ENCODE measurements at places on chromosomes 3 and 15.

DNA sequence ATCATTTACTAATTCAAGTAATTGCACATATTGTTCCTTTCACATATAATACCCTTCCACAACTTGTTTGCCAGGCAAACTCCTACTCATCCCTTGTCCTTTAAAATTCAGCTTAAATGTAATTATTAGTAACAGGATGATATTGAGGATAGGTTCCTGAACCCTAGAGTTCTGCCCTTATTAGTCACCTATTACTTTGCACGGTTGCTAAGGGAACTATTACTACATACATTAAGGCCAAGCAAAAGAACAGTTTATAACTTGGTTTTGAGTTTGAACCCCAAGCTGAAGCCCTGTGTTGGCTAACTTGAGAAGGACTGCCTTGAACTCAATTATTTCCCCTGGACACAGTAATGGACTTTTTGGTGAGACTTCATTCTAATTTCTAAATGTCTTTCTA lies 529.7 kb downstream of the IGSF11 start:
- no peak for DNase-seq

- no peak for DNase-seq
Observed at GRCh38 chr15:38192496-38192895, 60.1 kb upstream of the SPRED1 start.

- DNase-seq, result no peak
Observed at GRCh38 chr3:61181874-61182273, 69.4 kb downstream of the FHIT start.

DNA sequence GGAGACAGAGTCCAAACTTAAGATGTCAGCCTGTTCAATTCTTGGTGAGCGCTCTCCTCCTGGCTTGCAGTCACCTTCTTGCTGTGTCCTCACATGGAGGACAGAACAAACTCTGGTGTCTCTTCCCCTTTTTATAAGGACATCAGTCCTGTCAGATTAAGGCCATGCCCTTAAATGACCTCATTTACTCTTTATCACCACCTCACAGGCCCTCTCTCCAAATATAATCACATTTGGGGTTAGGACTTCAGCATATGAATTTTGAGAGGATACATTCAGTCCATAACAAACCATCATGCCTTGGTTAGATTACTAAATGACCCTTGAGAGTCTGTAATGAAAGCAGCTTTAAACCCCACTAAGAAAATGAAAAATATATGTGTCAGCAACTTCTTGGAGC lies 175.2 kb downstream of the TAFA4 start:
- no peak for DNase-seq

- DNase-seq, result no peak
Observed at GRCh38 chr3:139559541-139559940, 20.0 kb upstream of the RBP1 start.

DNA sequence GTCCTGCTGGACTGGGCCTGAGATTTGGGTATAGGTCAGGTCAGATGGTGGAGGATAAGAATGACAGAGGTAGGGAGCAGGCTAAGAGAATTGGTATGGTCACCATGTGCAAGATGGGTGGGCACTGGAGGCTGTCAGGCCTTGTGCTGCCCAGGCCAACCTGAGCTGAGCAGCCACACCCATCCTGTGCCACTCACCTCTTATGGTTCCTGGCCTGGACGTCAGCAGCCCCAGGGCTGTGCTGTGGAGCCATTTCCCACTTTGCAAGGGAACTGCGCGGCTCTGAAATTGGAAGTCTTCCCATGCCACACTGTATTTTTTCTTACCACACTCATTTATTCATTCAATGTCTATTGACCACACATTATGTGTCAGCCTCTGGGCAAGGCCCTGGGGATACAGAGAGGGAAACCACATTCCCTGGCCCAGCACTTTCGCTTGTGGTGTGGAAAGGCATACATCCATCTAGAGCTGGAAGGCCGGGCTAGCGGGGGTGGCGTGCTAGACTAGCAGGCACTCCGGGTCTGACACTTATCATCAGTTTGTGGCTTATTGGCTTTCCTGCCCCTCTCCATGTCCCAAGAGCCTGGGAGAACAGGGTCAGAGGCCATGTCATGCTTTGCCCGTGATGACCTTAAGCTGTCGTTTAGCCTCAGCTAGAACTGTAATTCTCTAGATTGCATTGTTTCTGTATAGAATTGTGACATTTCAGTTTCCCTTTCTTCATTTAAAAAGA lies 51.1 kb upstream of the POLG start:
- DNase-seq, result no peak

- no peak for DNase-seq
Observed at GRCh38 chr3:10848261-10848660, 32.2 kb downstream of the SLC6A11 start.

- DNase-seq, result no peak
Observed at GRCh38 chr3:7504886-7505775, 644.2 kb downstream of the GRM7 start.

GRCh38 chr3:131738095-131738494 lies 235.3 kb upstream of the MRPL3 start:
- no peak for DNase-seq

DNA sequence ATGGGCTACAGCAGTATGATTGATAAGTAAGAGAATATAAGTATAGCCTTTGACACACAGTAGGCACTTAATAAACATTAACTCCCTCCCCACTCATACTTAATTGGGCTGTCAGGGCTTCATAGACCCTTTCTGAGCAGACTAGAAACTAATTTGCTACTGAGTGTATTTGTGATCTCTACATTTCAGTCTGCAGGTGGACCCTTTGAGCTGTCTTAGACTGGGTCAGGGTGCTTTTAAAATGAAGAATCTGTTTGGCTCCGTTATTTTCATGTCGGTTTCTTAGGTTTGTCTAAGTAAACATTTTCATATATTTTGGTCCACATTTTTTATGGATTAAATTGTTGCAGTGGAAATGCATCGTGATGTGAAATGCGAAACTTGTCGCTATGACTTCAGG lies 50.3 kb upstream of the SELENOK start:
- no peak for DNase-seq

DNA sequence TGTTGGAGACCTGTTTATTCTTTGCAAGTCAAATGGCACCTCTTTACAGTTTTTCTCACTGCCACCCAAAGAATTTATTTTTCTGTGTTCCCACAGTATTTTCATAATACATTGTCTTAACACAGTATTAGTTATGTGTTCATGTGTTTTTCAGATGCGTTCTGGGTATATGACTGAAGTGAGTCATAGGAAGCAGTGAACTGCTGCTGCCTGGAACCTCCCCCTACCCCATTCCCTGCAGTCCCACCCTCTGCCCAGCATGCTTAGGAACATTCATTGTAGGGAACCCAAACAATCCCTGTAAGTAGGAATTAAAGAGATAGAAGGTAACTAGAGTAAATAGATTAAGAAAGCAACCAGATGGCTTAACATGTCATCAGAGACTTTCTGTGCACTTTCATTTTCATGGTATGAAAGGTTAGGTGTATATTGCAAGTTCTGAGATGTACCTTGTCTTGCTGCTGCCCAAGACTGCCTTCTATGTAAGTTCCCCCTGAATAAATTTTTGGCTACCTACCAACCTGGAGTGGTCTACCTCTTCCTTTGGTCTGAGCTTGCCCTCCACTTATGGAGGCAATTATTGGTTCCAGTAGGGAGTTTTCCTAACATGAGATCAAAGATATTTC lies 21.9 kb upstream of the SQOR start:
- no peak for DNase-seq

GRCh38 chr15:84764989-84765388 lies 16.6 kb downstream of the ZNF592 start:
- no peak for DNase-seq

GRCh38 chr15:64507845-64508244 lies 47.5 kb downstream of the ZNF609 start:
- no peak for DNase-seq

DNA sequence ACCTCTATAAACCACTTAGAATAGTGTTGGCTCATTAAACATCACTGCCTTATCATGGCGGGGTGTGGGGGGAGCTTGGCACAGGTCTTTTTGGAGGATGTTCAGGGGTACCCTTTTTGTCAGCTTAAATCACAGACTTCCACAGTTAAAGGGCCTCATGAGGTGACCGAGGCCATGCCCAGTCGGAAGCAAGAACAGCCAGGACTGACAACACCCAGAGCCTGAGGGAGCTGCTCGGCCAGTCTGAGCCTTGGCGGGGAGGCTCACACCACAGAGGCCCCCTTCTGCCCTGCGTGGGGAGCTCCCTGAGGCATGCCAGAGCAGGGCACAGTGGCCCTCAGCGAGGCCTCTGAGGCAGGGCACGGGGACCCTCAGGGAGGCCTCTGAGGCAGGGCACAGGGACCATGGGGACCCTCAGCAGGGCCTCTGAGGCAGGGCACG lies 49.5 kb downstream of the UMPS start:
- DNase-seq, result no peak

DNA sequence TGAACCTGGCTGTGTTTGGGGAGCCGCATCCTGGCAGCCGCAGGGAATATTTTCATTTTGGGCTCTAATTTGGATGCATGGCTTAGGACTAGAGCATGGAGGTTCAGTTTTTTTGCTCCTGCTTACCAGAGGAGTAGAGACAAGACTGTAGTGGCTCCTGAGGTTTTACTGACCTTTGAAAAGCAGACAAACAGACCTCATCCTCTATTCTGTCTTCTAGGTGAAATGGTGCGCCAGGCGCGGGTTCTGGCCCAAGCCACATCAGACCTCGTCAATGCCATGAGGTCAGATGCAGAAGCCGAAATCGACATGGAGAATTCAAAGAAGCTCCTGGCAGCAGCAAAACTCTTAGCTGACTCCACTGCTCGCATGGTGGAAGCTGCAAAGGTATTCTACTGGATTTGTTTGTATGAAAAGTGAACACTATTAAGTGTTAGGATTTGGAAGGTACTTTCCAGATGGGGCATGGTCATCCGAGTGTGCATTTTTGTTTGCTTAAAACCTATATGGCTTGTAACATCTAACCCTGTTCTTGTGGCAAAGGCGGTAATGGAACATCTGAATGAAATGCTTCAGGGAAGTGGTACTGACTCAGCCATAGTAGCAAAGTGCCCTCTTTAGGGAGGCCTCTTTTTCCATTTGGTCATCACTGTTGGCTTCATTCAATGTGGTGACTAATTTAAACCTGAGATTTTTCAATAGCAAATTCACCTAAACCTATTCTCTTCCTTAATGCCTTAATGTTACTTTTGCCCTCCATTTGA lies 330.7 kb upstream of the TPM1 start:
- no peak for DNase-seq

- no peak for DNase-seq
Observed at GRCh38 chr3:12507591-12508281, 23.5 kb downstream of the TSEN2 start.

DNA sequence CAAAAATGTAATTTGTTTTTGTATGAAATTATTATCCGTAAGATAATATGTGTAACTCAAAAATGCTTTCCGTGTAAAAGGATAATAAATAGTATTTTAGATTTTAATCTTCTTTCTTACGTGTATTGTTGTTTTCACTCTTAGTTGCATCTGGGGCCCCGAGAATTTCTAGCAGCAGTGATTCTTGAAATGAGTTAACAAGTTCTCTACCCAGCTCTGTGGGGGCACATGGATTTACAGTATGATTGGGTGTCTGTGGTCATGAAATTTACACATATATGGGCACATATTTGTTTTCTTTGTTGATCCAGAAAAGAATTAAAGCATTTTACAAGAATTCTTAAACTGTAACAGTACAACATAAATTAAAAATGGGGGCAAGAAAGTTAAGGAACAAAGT lies 145.9 kb upstream of the LRRFIP2 start:
- no peak for DNase-seq

- DNase-seq, result no peak
Observed at GRCh38 chr3:8984081-8984480, 20.8 kb upstream of the RAD18 start.

GRCh38 chr3:134659391-134660045 lies 8.7 kb upstream of the KY start:
- no peak for DNase-seq

DNA sequence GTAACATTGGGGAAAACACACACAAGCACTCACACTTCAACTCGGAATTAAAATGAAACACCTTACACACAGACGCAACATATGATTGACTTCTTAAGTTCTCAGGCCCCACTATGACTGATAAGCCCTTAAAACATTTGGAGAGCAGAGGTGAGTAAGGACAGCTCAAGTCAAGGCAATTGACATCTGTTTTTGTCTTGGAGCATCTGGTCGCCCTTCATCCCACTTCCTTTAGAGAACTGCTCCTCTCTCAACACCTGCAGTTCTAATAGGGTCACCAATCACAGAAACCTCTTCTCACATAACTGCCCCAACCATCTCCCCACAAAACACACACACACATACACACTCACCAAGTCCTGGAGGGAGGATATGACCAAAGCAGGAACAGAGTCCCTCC lies 43.4 kb downstream of the ERC2 start:
- no peak for DNase-seq

DNA sequence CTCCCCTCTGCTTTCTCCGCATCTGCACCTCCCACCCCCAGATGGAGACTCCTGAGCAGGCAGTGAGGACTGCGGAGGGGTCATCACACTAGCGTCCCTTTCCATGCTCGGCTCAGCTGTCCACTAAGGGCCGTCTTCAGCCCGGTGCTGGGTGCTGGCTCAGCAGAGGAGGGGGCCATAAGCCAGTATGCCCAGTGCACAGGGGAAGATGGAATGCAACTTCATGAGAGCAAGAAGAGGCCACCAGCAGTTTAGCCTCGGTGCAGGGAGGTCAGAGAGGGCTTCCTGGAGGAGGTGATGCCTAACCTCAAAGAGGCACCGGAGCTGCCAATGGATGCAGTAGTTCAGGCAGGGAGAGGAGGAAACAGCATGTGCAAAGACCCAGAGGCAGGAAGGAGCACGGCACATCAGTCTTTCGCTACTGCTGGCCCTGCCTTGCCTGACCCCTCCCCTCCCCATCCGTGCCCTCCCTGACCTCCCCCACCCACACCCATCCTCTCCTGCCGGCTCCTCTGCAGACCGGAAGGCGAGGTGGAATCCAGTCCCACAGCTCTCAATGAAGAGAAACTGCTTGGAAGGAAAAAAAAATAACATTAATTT lies 15.2 kb upstream of the PLXND1 start:
- DNase-seq, result peak; percentile 13

DNA sequence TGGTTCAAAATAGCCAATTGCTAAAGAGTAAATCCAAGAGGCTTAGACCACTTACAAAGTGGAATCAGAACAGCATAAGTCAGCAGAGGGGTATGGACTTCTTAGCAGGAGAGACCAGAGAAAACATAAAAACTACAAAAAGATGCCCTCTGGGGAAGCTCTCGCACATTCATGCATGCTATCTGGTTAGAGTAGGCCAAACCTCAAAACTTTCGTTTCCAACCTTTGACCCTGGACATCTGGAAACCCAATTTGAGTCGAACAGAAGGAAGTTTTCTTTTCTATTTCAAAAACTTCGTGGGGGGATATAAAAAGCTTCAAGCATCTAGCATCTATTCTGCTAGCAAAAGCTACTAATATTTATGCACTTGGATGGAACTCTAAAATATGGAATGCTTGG lies 523.9 kb upstream of the AGTR1 start:
- no peak for DNase-seq

DNA sequence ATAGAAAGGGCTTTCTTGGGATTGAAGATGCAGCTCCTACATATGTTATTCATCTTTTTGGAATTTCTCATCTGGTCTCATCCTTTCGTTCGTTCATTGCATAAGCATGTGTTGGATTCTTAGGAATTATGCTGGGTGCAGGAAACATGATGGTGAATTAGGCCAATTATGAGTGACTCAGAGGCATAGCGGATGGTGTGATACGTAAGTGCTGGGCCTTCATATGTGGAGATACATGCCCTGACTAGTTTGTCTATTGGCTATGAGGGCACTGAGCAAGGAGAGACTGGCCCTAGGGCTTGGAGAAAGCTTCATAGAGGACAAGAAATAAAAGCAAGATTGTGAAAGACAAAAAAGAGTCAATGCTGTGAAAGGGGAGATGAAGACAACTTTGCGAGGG lies 235.1 kb downstream of the MYRIP start:
- DNase-seq, result no peak
